ENCODE measurements at places on chromosomes 12 and 14.

DNA sequence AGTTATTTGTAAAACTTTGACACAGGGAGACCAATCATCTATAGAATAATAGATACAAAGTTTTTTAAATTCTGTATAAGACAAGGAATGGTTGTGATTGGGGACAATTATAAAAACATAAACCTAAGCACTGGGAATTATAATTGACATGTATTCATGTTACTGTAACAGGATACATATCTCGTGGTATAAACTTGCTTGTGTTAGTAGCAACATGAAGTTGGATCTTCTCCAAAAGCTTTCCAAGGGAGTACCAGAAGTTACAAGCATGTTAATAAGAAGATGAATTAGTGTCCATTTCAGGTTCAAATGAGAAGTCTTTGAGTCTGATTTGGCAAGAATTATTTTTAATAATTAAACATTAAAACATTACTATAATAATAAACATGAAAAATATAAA is 42.2 kb downstream of the CDKL1 start:
- DNase-seq = no peak

- peak; percentile 7 for DNase-seq
Observed at GRCh38 chr12:66066137-66066928, 64.2 kb downstream of the LLPH start.

DNA sequence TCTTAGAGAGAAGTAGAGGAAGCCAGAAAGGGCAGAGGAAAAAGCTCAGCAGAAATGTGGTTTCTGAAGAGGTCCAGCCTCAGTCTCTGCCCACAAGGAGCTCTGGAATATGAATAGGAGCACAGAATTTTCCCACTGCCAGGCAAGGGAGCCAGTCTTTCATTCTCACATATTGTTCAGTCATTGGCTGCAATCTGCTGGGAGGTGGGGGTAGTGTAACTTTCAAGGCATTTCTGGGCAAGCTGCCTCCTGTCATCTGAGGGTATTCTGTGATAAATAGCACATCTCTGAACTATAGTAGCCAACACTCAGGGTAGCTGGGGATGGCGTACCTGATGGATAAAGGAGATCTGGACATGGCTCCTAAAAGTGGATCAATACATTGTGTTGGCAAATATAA is 127.2 kb downstream of the LRRK2 start:
- DNase-seq = no peak

GRCh38 chr12:76568130-76568529 is 8.6 kb upstream of the OSBPL8 start:
- no peak for DNase-seq

DNA sequence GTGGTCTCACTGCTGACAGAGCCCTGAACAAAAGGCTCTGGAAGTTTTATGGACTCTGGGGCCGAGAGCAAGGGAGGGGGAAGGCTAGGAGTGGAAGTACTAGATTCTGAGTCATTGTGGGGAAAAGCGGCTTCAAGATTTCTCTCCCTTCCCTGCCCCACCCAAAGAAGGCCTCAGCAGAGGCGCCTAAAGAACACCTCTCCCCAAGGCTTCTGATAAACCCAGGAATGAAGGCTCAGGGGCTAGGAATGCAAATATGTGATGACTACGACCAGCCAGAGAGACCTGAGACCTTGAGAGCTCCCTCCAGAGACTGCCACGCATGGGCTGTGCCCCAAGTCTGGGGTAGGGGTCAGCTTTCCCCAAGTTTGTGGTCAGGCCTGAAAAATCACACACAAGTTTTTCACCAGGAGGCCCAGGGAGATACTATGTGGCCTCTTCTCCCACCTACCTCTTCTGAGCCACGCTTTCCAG is 130.7 kb upstream of the HIF1A start:
- no peak for DNase-seq

- DNase-seq = no peak
Observed at GRCh38 chr14:73173092-73173735, 36.9 kb downstream of the PSEN1 start.

DNA sequence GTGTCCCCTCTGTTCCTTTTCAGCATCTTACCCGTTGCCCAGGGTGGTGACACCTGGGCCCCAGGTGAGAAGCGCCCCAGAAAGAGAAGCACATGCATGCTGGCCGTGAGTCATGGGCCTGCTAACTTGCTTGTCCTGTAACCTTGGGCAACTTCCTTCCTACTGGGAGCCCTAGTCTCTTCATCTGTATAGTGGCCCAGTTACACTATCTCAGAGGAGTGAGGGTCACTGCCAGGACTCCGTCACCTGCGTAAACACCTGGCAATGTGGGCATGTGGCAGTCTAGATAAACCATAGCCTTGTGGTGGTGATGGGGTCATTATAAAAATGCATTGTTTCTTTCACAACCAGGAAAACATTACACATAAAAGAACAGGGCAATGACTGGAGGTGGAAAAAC is 125.2 kb downstream of the SLC25A47 start:
- no peak for DNase-seq

GRCh38 chr12:89217472-89217871 is 134.8 kb downstream of the DUSP6 start:
- no peak for DNase-seq

- DNase-seq = no peak
Observed at GRCh38 chr12:74903522-74903921, 306.1 kb downstream of the KCNC2 start.

DNA sequence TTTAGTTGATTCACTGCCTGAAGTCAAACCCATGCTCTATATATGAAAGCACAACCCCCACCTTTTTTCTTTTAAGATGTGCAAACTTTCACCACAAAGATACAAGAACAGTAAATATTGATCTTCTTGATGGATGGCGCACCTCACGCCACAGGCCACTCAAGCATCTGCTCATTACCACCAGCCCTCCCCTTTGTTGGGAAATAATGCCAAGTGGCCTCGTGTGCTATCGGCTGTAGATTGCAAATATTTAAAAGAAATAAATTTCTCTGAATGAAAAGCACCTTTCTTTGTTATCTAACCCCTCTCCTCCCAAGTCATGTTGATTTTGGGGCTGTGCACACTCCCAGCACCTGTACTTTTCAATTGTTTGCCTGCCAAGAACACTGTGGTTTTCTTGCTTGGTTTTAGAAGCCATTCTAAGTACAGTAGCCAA is 122.7 kb downstream of the C12orf42 start:
- no peak for DNase-seq

GRCh38 chr14:68836082-68836481 is 43.2 kb upstream of the ZFP36L1 start:
- no peak for DNase-seq

GRCh38 chr12:121245031-121245430 is 35.1 kb downstream of the P2RX4 start:
- DNase-seq = no peak

- no peak for DNase-seq
Observed at GRCh38 chr12:110785240-110785639, 42.5 kb upstream of the PPP1CC start.

DNA sequence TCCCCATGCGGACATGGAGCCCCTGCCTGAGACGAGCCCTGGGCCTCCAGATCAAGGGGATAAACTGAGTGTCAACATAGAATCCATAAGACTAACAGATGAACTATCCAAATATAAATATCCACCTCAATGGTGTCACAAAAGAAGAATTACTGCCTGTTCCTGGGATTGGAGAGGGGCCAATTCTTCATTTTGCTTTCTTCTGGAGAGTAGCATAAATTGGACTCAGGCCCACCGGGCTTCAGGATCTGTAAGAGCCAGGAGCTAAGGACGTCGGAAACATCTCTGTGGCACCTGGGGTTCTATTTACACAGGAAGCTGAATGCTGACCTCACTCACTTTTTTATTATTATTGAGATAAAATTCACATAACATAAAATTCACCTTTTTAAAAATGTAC is 408.2 kb upstream of the CCDC196 start:
- DNase-seq = peak; percentile 31

GRCh38 chr14:90897022-90897421 is 80.8 kb upstream of the TTC7B start:
- no peak for DNase-seq

- peak; percentile 1 for DNase-seq
Observed at GRCh38 chr14:21915826-21916225, 242.2 kb upstream of the OR4E1 start.

- DNase-seq = no peak
Observed at GRCh38 chr12:3744229-3744901, 8.5 kb downstream of the CRACR2A start.

GRCh38 chr14:95993768-95994592 is 45.2 kb upstream of the C14orf132 start:
- peak; percentile 25 for DNase-seq

- peak; percentile 98 for DNase-seq
Observed at GRCh38 chr12:131264635-131265034, 310.9 kb downstream of the ADGRD1 start.

DNA sequence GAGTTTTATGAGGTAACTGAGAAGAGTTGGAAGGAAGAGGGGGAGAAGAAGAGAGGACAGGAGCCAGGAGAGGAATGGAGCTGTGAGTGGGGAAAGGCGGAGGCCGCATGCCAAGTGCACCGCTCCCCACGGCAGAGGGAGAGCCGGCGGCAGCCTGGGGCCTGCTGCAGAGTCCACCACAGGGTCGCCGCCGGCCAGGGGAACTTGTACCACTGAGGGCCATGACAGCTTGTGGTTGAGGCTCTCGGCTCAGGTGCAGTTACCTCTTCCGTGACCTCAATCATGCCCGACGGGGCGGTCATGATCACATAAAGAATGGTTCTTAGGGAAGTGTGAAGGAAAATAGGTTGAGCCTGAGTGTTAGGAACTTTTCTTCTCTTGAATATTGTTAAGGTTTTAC is 325.0 kb downstream of the SNAPC1 start:
- no peak for DNase-seq

- no peak for DNase-seq
Observed at GRCh38 chr12:131381716-131382430, 329.0 kb upstream of the SFSWAP start.

DNA sequence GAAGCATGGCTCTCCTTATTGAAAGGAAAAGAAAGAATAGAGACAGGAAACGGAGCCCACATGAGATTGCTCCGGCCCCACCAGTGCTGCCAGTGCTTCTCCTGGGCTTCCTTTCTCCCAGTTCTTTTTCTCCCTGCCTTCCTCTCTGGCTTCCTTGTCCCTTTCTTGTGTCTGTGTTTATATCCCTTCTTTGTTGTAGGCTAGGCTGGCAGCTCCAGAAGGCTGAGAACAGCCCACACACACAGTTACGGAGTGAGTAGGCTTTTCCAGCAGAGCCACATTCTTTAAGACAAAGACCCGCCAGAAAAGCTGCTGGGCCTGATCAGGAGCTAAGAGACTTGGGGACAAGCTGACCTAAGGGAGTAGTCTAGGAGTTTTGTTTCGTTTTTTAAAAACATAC is 13.0 kb downstream of the CIPC start:
- DNase-seq = peak; percentile 80

GRCh38 chr12:115455268-115455681 is 771.3 kb upstream of the TBX3 start:
- DNase-seq = no peak

DNA sequence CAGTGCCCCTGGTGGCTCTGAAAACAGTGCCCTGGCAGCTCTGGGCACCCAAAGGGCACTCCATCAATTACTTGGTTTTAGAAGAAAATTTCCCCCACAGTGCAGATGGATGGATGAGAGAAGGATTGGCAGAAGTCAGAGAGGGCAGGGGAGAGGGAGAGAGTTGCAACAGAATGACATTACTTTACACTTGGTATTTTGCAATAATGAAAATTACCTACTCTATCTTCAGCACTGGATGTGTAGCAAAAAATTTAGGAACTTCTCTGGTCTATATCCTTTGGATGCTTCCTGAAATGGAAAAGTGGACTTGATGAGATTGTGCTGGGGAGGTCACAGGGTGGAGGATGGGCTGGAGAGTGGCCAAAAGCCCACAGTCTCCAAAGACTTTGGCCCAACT is 193.2 kb downstream of the CHST11 start:
- no peak for DNase-seq

DNA sequence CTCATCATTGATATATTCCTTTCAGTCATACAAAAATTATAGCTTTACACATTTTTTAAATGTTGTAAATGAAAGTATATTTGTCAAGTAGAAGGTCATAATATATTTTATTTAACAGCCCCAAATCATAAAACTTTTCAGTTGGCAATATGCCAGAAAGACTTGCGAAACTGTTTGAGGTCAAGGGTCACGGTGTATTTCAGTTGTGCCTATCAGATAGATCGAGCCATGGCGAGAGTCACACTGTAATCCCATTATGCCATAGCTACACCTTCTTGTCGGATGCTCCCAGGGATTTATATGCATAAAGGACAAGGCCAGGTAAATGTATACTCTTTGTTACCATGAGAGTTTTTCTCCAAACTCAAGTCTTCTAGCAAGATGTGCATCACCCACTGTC is 26.7 kb upstream of the G2E3 start:
- DNase-seq = no peak

GRCh38 chr12:103632554-103633216 is 45.6 kb downstream of the STAB2 start:
- DNase-seq = peak; percentile 42

DNA sequence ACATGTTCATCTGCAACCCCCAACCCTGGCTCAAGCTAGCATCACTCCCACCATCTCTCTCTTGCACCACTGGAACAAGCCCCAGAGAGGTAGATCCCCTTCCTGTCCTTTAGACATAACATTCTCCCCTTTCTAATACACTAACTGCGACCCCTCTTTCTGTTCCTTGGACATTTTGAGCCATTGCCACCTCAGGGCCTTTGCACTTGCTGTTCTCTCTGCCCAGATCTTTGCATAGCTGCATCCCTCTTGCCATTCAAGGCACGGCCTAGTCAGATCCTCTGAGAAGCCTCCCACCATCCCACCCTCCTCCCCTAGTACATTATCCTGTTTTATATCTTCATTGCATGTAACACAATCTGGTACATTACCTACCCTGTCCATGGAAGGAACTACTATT is 16.5 kb downstream of the FOXN3 start:
- DNase-seq = no peak

- no peak for DNase-seq
Observed at GRCh38 chr12:92912052-92912451, 17.0 kb downstream of the EEA1 start.

DNA sequence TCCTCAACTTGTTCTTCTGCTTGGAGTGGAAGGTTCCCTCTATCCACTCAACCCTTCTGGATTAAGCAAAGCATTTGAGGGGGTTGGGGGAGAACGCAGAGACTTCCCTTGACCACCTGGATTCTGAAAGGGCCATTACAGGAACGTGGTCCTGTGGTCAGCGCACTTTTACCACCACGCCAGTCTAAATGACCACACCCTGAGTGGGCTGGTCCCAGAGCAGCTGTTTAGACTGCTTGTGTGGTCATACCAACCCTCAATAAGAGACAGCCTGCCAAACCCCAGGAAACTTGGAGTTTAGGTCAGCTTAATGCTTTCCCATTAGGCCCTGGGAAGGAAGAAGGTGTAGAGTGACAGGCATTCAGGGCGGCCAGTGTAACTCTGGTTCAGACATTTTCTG is 165.5 kb upstream of the ATP2B1 start:
- DNase-seq = no peak

Measured in thyroid gland (tissue), 4 donors.